ENCODE measurements at places on chromosomes 12 and 14. TPM values are rescaled to one million over a fixed set of nuclear protein-coding genes. Genes with fewer than 3 reads are reported as not detected.

The TAS2R31 gene
- 3.7 TPM for total RNA-seq

The NFE2 gene
- 4.9 TPM for total RNA-seq

The OR6C2 gene
- total RNA-seq: not detected

The REP15 gene
- total RNA-seq: 2.3 TPM

The SLC24A4 gene
- 0.77 TPM for total RNA-seq

The LUM gene
- 170 TPM for total RNA-seq

The AMN gene
- total RNA-seq: 1.8 TPM

The SMARCD1 gene
- total RNA-seq: 63.1 TPM

The RDH5 gene
- total RNA-seq: 123 TPM

The KRT73 gene
- not detected for total RNA-seq

The CCDC38 gene
- not detected for total RNA-seq

The SERPINA9 gene
- not detected for total RNA-seq

The PNP gene
- 69.1 TPM for total RNA-seq

The FUT8 gene
- 24.3 TPM for total RNA-seq

The RFX4 gene
- 0.13 TPM for total RNA-seq

The SLC7A7 gene
- total RNA-seq: 25.5 TPM

The TAS2R13 gene
- total RNA-seq: 1.2 TPM

The TAS2R14 gene
- total RNA-seq: 2.4 TPM

The CAPZA3 gene
- not detected for total RNA-seq

The CD27 gene
- total RNA-seq: not detected

The KRT81 gene
- not detected for total RNA-seq

The RTL1 gene
- not detected for total RNA-seq

The ACOT6 gene
- total RNA-seq: not detected

The SVOP gene
- not detected for total RNA-seq

The ETFBKMT gene
- 3.3 TPM for total RNA-seq

The MFAP5 gene
- 147 TPM for total RNA-seq

The TUBA1C gene
- 173 TPM for total RNA-seq

The NRXN3 gene
- 0.84 TPM for total RNA-seq

The PTPRR gene
- total RNA-seq: 0.32 TPM

The YAF2 gene
- 39.8 TPM for total RNA-seq

The C3AR1 gene
- 53.1 TPM for total RNA-seq

The SMOC1 gene
- 0.93 TPM for total RNA-seq

The RND1 gene
- 4.7 TPM for total RNA-seq

The ART4 gene
- 1.6 TPM for total RNA-seq

The ACVRL1 gene
- 85.2 TPM for total RNA-seq

The CIT gene
- 2.4 TPM for total RNA-seq

The RTRAF gene
- 140 TPM for total RNA-seq

The PRKD1 gene
- 10.4 TPM for total RNA-seq

The PYGL gene
- total RNA-seq: 174 TPM

The BICDL1 gene
- total RNA-seq: 0.39 TPM

The FAR2 gene
- total RNA-seq: 14.2 TPM

The BMAL2 gene
- total RNA-seq: 3.2 TPM

The KRT83 gene
- total RNA-seq: not detected

The IKZF4 gene
- total RNA-seq: 25.8 TPM

The PTPRB gene
- total RNA-seq: 64.7 TPM

The GALNT16 gene
- total RNA-seq: 14.9 TPM

The PKP2 gene
- total RNA-seq: 1.00 TPM

The KTN1 gene
- 159 TPM for total RNA-seq

The MED6 gene
- total RNA-seq: 24.7 TPM

The GARIN6 gene
- total RNA-seq: not detected

The SNAPC1 gene
- 6.4 TPM for total RNA-seq

The TAS2R20 gene
- 1.5 TPM for total RNA-seq

The MYO1H gene
- total RNA-seq: 0.10 TPM

The TESPA1 gene
- 0.48 TPM for total RNA-seq

The TSPAN9 gene
- 36.9 TPM for total RNA-seq
